Stimulated activated naive CD8-positive, alpha-beta T cell treated with anti-CD3 and anti-CD28 coated beads, Interleukin-15, Interleukin-2, amounts not matched to agents 100 U/mL and 50 U/mL, for 24 hours (primary cell): ENCODE measurements at places on chromosomes 1 and 21.

GRCh38 chr1:197149340-197149739, 2.9 kb upstream of the ASPM start:
- DNase-seq, result no peak

DNA sequence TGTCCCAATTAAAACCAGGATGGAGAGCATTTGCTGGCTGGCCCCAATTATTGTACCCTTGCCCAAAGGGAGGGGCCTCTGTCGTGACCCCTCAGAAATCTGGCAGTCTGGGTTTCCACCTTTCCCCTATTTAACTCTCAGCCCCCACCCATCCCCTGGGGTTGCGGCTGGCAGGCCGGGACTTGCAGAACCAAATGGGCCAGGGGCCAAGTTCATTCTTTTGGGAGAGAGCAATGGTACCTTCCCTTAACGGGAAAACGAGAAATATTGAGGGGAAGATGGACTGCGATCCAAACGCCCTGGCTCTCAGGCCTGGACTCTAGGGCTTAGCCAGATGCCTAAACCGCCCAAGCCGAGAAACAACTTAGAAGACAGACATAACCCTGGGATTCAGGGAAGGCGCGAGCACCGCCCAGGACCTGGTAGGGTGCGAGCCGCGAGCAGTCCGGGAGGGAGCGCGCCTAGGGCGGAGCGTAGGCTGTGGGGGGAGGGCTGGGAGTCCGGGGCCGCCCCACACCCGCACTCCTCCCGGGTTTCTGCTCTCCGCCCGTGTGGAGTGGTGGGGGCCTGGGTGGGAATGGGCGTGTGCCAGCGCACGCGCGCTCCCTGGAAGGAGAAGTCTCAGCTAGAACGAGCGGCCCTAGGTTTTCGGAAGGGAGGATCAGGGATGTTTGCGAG, at the start of gene SLC27A3:
Gene SLC27A3 (plus strand): TSS at position 628 of the 678 bp plus-strand sequence. CDS start 91 bp downstream, outside the sequence.
- peak; percentile 43 for DNase-seq

DNA sequence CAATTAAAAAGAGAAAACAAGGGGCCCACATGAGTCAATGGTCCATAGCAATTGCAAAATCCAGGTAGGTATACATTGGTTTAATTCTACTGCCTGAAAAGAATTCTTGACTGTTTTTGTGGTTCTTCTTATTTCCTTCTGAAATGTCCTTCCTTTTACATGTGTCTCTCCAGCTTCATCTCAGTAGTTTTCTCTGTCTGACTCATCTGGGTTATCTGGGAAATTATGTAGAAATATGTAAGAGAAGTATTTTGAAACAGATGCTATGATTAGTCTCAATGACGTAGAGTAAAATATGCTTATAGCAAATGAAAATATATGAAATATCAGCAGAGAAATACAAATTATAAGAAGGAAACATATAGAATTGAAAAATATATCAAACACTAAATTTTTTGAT, 953.2 kb downstream of the BRINP3 start:
- no peak for DNase-seq

- no peak for DNase-seq
Measured at GRCh38 chr21:16928439-16928838, 584.4 kb upstream of the CXADR start.

- no peak for DNase-seq
Measured at GRCh38 chr1:157403608-157404007, 148.7 kb downstream of the FCRL5 start.

- no peak for DNase-seq
Measured at GRCh38 chr1:187626056-187626455, 797.3 kb downstream of the PLA2G4A start.

DNA sequence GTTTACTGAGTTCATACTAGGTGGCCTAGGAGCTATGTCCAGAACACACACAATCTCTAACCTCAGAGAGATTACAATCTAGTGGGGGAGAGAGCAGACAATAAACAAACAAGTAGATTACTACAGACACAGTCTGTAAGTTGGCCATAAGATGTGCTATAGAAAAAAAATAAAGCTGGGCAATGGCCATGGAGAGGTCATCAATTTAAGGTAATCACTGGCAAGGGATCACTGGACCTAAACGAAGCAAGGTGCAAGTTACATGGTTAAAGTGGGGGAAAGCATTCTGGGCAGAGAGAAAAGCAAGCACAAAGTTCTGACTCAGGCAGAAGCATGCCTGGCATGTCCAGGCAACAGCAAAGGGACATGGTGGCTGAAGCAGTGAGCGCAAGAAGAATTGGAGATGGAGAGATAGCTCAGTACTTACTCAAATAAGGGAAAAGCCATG, 147.0 kb downstream of the RERE start:
- no peak for DNase-seq

DNA sequence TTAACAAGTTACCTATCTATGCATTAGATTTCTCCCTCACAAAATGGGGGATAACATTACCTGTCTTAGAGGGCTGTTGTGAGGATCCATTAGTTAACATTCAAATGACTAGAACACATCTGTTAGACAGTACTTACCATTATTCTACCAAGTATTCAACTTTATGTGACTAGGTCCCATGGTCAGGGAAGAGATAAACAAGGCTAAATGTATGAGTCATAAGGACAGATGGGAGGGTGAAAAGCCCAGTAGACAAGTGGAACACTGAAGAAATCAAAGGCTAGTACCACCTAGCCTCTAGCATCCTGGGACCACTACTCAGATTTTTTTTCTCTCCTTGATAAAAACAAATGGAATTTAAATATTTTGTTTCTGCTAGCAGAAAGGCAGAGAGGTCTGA, 9.0 kb upstream of the VHLL start:
- DNase-seq, result no peak

- DNase-seq, result peak; percentile 85
Measured at GRCh38 chr1:145720878-145721671, 1.8 kb downstream of the CD160 start.

DNA sequence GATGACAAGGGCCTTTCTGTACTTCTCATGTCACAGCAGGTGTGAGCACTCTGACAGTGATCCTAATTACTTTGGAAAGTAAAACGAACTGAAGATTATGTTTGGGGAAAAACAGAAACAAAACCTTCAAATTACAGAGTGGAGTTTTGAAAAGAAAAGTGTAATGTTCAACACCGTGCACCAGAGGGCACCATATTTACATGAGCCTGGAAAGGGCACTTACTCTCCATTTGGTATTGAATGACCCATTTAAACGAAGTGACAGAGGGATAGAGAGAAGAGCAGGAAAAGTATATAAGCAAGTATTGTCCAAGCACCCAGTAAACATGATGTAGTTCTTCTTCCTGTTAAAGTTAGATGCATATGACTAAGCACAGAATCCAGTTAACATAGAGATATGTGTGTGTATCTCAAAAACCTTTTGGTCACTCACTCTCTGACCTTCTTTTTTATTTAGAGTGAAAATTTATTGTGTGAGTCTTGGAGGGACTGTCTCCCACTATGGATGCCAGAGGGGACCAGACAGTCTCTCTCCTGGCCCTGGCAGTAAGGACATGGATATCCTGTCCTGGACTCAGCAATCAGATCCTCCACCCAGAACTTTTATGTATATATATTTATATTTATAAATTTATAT, 3.8 kb upstream of the RGSL1 start:
- peak; percentile 22 for DNase-seq

GRCh38 chr1:228920831-228921230, 185.6 kb downstream of the RHOU start:
- no peak for DNase-seq

- DNase-seq, result no peak
Measured at GRCh38 chr1:208835097-208835463, 590.9 kb upstream of the PLXNA2 start.

DNA sequence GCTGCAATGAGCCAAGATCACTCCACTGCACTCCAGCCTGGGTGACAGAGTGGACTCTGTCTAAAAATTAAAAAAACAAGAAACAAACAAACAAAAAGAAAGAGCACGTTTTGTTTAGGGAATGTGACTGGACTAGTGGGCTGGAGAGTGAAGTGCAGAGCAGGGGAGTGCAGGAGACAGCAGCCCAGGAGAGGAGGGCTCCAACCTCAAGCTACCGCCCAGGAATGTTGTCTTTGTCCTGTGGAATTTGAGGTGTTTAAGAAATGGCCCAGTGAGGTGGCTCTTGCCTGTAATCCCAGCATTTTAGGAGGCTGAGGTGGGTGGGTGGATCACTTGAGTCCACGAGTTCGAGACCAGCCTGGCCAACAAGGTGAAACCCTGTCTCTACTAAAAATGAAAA, 42.4 kb upstream of the MTF2 start:
- DNase-seq, result no peak

DNA sequence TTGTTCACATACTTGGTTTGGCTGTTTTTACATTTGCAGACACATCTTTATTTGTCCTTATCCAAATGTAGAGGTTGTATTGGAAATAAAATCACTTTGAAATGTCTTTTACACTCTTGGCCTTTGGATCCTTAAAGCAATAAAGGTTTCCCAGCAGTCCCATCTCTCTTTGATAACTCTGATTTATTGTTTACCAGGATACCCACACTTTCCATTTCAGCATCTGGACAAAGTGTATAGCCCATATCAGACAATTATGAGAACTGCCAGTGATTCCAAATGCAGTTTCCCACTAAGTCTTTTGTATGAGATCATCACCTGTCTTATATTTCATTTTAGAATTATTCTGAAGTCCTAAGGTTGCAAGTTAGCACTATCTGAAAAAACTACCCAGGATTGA, 114.7 kb downstream of the NEK7 start:
- no peak for DNase-seq

DNA sequence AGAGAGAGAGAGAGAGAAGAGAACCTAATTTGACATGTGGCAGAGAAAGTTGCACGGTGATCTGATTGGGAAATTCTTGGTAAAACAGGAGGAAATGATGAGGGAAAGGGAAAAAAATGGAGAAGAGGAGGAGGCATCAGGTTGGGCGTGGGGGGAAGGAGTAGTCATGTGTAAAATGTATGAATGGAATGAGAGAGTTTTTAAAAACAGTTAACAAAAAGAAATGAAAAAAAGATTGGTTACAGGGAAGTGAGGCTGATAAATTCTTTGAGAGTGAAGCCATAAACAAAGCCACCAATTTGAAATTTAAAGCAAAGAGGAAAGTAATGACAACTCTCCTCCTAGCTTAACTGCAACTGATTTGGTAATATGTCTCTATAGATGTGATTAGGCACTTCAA, 409.2 kb downstream of the USH2A start:
- DNase-seq, result no peak

DNA sequence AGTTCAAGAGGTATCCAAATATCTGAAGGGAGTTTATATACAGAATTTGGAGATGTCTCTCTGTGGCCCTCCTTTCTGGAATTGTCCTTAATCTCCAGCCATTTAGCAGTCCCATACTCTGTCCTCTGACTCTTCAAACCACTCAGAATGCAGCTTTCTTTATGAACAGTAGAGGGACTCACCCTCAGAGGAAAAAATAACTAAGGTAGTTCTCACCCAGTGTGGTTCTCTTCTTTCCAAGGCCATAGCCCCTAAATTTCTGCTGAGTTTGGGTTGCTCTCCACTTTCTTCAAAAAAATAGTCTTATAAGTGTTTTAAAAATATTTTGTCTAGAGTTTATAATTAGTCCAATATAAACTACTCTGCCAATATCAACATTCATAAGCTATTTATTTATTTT, 369.7 kb downstream of the MATN1 start:
- DNase-seq, result no peak

DNA sequence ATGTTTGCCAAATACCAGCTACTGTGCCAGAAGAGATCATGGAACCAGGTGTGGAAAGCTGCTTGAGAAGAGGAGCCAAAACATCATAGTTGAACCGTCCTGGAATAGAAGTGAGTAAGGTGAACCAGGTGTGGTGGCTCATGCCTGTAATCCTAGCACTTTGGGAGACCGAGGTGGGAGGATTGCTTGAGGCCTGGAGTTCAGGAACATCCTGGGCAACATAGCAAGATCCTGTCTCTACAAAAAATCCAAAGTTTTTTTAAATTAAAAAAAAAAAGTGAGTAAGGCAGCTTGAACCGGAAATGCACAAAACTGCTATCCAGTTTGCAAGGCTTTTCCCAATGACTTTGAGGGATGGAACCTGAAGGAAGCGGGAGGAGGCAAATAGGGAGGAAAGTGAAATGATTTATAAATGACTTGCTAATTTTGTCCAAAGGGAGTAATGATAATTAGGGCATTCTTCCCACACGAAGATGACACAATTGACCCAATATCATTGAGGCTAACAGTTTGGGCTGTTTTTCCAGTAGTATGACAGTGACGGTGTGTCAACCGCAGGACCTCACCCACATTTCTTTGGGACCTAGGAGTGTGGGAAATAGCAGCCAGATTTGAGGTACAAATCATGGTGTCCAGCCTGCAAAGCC, 1.5 kb upstream of the CNN3 start:
- DNase-seq, result no peak

DNA sequence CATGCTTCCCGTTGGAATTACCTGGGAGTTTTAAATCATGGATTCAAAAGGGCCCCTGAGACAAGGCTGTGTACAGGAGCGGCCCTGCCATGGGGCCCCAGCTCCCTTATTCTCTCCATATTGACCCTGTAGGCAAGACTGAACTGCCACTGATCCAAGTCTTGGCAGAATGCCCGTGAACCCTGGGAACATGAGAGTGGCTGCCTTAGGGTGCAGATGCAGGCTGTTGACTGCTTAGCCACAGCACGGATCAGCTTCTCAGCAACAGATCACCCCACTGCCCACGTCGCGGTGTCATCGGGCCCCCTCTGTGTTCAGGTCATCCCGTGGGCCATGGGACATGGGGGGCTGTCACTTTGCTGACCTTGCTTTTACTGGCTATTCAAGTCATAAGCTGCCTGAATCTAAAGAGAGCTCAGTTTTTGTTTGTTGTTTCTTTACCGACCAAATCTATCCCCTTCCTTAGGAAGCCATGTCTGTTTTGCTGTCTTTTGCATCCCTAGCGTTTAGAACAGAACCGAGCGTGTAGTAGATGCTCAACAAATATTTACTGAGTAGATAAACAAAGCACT, 83.4 kb downstream of the MATN1 start:
- no peak for DNase-seq

- no peak for DNase-seq
Measured at GRCh38 chr1:22749919-22750684, 39.5 kb downstream of the EPHB2 start.
